ENCODE measurements at places on chromosomes 3 and 15. TPM values are rescaled to one million over a fixed set of nuclear protein-coding genes. Genes with fewer than 3 reads are reported as not detected.

DNA sequence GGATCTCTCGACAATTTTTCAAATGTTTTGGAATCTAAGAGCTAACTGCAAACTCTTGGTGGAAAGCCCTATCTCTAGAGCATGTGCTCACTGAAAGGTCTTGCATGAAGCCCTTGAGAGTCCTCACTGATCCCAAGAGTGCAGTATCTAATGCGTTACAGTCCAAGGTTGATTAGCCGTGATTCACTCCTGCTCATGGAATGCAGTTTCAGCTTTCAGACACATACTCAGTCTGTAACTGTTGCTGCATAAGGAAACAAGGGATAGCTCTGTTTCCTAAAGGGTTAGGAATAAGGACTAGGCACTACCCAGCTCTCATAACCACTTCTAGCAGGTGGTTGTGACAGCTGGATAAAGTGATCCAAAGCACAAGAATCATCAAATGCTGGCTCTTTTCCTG, 687.4 kb upstream of the CFAP20DC start:
- H3K27me3 ChIP-seq = peaks cover 45% of the 10 kb centered on the region
- H3K36me3 ChIP-seq = no peaks in the 10 kb centered on the region
- no peak overlapping the region for H3K27ac ChIP-seq
- DNase-seq = no peak
- H3K4me3 ChIP-seq = no peak overlapping the region

Gene PTH1R
- total RNA-seq = 0.32 TPM

DNA sequence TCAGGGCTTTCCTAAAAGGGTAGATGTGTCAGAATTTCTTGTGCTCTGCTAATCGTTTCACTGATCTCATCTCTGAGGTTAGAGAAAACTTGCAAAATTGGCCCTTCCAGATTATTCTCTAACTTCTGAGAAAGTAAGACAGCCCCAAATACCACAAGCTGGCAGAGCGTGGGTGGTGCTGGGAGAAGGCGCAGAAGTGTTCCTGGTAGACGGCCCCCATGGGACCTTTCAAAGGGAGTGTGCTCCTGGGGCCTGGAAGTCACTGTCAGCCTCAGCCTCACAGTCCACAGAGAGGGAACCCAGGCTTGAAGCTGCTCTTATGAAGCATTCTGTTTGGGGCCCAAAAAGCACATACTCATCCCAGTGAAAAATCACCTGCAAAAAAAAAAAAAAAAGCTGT, 86.5 kb upstream of the PFN2 start:
- no peaks in the 10 kb centered on the region for H3K36me3 ChIP-seq
- no peaks in the 10 kb centered on the region for H3K4me1 ChIP-seq
- no peaks in the 10 kb centered on the region for H3K27me3 ChIP-seq
- no peak overlapping the region for H3K4me3 ChIP-seq
- no peak overlapping the region for H3K27ac ChIP-seq

DNA sequence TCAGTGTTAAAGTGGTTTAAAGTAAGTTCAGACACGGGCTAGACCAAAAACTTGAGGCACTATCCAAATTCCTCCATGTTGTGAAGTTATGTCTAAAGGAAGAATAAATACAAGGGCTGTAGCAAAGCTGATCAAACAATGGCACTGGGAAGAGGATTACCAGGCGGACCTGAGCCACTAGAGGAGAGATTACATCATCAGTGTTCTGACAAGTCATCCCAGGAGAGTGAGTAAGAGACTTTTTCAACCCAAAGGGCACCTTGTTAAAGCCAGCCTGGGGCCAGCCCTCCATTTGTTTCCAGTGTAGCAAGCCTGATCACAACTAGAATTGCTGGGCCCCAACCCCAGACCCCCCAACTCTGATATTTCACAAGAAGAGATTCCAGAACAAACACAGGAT, 166.9 kb downstream of the DCLK3 start:
- H3K4me1 ChIP-seq = no peaks in the 10 kb centered on the region
- H3K27me3 ChIP-seq = peaks cover 11% of the 10 kb centered on the region
- no peaks in the 10 kb centered on the region for H3K36me3 ChIP-seq

DNA sequence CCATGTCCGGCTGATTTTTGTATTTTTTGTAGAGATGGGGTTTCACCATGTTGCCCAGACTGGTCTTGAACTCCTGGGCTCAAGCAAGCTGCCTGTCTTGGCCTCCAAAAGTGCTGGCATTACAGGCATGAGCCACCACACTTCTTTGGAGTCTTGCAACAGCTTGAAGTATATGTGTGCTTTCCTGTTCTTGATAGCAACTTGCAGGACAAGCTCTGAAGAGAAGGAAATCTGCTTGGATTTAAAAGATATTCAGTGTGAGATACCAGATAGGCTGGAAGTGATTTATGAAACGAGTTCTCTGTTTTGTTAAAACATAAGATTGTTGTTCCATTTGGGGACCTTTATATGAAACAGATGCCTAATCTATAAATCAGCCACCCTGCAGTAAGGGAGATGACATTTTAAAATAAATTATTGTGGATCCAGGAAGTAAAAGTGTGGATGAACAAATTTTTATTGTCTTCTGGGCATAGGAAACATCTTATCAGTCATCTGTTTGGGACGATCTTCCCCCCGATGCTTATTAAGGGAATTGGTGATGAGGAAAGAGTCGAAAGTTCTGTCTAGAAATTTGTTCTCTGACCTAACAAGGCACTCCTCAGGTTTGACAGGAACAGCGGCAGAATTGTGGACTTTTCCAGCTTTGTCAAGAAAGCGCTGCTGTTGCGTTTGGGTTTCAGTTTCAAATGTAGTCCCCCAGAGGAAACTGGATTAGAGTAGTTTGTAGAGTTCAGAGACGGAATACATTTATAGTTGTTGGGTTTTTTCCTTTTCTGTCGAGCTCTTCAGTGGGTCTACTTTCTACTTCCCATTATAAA, 53.7 kb upstream of the MAGI1 start:
- no peak for DNase-seq
- no peaks in the 10 kb centered on the region for H3K36me3 ChIP-seq
- H3K27me3 ChIP-seq = no peaks in the 10 kb centered on the region
- H3K27ac ChIP-seq = no peak overlapping the region
- H3K4me3 ChIP-seq = no peak overlapping the region

Gene LSAMP
- total RNA-seq = 0.25 TPM

- peaks cover 4% of the 10 kb centered on the region for H3K4me1 ChIP-seq
- no peak for DNase-seq
- H3K36me3 ChIP-seq = no peaks in the 10 kb centered on the region
- H3K27me3 ChIP-seq = no peaks in the 10 kb centered on the region
- H3K27ac ChIP-seq = no peak overlapping the region
These were observed 248.9 kb upstream of the PROK2 start for GRCh38 chr3:72033666-72034428.

DNA sequence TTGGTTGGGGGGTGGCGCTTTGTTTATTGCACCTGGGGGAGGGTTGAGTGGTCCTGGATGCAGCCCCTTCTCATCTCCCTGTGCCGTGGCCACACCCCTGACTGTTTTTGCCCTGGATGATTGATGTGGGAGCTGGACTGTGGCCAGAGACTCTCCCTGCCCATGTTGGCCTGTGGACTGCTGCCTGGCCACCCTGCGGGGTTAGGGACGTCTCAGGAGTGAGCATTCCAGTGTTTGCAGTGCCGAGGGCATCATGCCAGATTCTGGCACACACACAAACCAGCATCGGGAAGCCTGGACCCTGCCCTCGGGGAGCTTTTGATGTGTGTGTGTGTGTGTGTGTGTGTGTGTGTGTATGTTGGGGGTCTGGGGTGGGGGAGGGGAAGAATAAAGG, 15.8 kb downstream of the APBA2 start:
- H3K36me3 ChIP-seq = no peaks in the 10 kb centered on the region
- H3K27me3 ChIP-seq = no peaks in the 10 kb centered on the region
- H3K4me1 ChIP-seq = peaks cover 2% of the 10 kb centered on the region
- no peak overlapping the region for H3K27ac ChIP-seq
- no peak for DNase-seq

Gene RAD51
- total RNA-seq = 20.9 TPM

All from HCT116 (cell line).